ENCODE measurements at places on chromosomes 1 and 21. TPM values are rescaled to one million over a fixed set of nuclear protein-coding genes. Genes with fewer than 3 reads are reported as not detected.

DNA sequence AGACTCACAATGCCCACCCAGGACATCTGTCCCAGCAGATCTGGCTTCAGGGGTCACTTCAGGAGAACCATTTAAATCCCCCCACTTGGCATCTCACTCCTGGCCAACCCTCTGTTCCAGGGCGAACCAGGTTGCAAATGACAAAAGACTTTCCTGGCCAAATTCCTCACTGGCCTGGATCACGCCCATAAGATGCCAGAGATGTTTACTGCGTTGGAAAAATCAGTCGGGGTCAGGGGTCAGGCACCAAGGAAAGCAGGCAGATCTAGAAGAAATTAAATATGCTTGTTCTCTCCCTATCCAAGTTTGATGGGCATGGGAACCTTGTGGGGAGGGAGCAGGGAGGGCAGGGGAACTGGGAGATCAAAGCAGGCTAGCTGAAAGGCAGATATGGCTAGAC is 14.6 kb upstream of the AGTRAP start:
- no peak for DNase-seq

DNA sequence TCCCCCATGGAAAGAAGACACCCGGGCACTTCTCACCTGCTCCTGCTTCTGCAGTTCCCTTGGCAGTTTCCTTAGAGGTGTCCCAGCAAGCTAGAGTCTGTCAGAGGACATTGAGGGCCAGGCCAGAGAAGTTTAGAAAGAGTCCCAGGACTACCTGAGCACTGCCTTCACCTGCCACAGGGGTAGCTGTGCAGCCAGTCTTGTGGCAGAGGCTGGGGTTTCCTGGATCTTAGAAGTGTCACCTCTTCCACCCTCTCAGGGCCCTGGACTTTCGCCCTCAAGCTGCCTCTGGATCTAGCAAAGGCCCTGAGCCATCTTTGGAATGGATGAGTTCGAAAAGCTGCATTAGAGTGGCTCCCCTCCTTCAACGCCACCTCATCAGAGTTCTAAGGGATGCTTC is 34.9 kb upstream of the BTG2 start:
- no peak for DNase-seq

- DNase-seq: no peak
Observed at GRCh38 chr1:69827732-69828131, 260.0 kb downstream of the LRRC7 start.

GRCh38 chr1:104906141-104906540 is 1156.4 kb downstream of the AMY1C start:
- DNase-seq: no peak

The AVPR1B gene
- total RNA-seq: 0.05 TPM

The DNAI4 gene
- total RNA-seq: 3.7 TPM

The DLGAP3 gene
- total RNA-seq: not detected

GRCh38 chr1:168792592-168793125 is 63.7 kb upstream of the DPT start:
- DNase-seq: no peak

GRCh38 chr1:33120436-33121231 is 39.7 kb downstream of the AZIN2 start:
- no peak for DNase-seq

The S100A8 gene
- not detected for total RNA-seq

- peak; percentile 7 for DNase-seq
Observed at GRCh38 chr1:203215573-203215972, 13.9 kb downstream of the CHIT1 start.

DNA sequence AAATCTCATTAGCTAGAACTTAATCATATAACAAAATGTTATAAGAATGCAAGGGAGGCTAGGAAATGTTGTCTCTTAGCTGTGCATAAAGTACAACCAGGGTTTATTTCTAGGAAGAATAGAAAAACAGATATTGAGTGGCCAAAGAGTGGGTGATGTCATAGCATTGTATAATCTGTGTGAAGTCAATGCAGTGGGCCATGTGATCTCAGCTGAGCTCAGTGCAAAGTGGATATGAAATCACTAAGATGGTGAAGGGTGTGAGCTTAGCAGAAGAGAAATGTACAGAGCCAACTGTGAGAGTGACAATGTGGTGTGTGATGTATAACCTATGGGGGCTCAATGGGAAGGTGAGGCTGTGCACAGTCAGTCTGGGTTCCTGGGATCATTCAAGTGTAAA is 29.7 kb upstream of the DUSP23 start:
- DNase-seq: peak; percentile 15

GRCh38 chr1:61781151-61781550 is 38.9 kb downstream of the PATJ start:
- DNase-seq: no peak

The HSPB7 gene
- not detected for total RNA-seq

GRCh38 chr1:48697066-48697707 is 79.5 kb downstream of the BEND5 start:
- peak; percentile 48 for DNase-seq

DNA sequence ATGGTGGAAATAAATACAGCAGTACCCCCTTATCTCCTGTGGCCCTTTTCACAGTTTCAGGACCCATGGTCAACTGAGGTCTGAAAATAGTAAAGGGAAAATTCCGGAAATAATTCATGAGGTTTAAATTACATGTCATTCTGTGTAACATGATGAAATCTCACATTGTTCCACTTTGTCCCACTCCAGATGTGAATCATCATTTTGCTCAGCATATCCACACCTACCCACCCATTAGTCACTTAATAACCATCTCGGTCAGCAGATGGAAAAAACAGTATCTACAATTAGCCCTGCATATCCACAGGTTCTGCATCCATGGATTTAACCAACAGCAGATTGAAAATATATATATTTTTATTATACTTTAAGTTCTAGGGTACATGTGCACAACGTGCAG is 86.9 kb upstream of the GORAB start:
- DNase-seq: no peak

The ZNF648 gene
- total RNA-seq: not detected

GRCh38 chr1:230139741-230140140 is 72.7 kb downstream of the GALNT2 start:
- DNase-seq: no peak

DNA sequence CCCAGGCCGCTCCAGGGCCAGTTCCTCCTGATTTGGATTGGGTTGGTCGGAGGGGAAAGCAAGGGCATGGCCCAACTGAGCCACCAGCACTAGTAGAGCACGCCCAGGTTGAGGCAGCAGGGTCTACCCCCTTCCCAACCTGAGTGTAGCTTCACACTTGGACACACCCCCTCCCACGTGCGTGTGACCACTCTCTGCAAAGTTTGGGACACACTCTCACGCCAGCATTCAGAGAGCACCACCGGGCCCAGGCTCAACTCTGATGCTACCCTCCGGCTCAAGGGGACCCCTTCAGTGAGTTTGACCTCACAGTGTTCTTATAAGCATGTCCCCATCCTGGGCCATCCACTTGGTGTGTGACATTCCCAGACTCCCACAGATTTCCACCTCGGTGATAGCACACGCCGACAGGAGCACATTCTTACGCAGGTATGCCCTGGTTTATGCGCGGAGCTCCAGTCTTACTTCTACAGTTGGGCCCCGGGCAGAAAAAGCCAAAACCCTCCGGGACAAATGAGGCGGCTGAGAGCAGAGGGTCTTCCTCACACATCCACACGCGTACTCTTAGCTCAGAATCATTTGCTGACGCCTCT is 3.0 kb upstream of the DMRTA2 start:
- DNase-seq: no peak

DNA sequence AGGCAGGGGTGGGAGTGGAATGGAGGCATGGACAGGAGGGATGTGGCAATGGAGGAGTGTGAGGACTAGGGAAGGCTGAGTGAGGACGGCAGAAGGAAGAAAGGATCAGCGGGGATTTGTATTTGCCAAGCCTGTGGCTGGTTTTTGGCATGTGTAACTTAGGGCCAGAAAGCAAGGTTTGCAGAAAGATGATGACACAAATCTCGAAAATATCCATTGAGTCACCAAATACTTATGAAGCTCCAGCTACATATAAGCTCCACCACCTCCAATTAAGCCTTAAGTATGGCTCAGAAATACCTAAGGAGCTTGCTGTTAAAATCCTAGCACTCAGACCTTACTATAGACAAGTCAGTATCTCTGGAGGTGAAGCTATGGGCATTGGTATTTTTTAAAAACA is 90.1 kb downstream of the OMA1 start:
- no peak for DNase-seq

The GUCA2B gene
- not detected for total RNA-seq

- no peak for DNase-seq
Observed at GRCh38 chr1:155975375-155976061, 2.8 kb downstream of the ARHGEF2 start.

The PRMT2 gene
- 158 TPM for total RNA-seq

GRCh38 chr21:34728479-34728878 is 59.7 kb downstream of the CLIC6 start:
- no peak for DNase-seq

- no peak for DNase-seq
Observed at GRCh38 chr1:149963358-149963757, 26.7 kb upstream of the MTMR11 start.

- no peak for DNase-seq
Observed at GRCh38 chr1:7026169-7026568, 240.9 kb downstream of the CAMTA1 start.

- DNase-seq: no peak
Observed at GRCh38 chr1:100152271-100152670, 19.3 kb downstream of the TRMT13 start.

The PADI3 gene
- not detected for total RNA-seq

DNA sequence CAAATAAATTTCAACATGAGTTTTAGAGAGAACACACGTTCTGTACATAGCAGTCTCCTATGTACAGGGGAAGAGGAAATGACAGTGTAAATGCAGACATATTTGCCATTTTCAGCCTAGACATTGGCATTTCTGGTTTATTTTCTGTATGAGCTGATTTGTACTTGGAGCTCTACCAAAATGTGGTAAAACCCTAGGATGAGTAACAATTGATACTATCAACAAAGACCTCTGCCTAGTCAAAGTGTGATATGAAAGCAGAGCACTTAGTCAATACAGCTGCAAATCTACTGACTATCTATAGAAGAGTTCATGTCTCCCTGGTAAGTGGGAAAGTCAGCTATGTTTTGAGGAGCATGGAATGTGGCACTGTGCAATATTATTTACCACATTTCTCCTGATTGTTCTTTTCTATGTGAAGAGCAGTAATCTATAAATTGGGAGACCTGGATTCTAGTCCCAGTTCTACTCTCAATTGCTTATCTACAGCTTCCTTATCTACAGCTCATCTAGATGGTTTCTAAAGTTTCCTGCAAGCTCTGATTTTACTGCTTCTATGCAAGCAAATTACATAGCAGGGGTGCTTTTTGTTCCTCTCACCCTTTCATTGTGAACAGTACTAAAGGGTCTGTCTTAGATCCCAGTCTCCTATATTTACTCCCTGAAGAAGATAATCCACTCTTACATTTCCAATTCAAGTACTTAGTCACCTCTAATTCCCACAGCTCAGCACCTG is 334.2 kb downstream of the NTNG1 start:
- DNase-seq: no peak

The DCDC2B gene
- total RNA-seq: not detected

- DNase-seq: no peak
Observed at GRCh38 chr1:155858800-155859233, 550 bp upstream of the SYT11 start.

- DNase-seq: peak; percentile 85
Observed at GRCh38 chr1:8598060-8598724, 219.2 kb downstream of the RERE start.

- DNase-seq: no peak
Observed at GRCh38 chr1:229856009-229856650, 210.9 kb upstream of the GALNT2 start.

The C1orf50 gene
- 11.9 TPM for total RNA-seq

The VWA5B1 gene
- not detected for total RNA-seq

The RIMKLA gene
- total RNA-seq: under 0.01 TPM

The TAS1R1 gene
- under 0.01 TPM for total RNA-seq

The GJB4 gene
- 0.05 TPM for total RNA-seq

DNA sequence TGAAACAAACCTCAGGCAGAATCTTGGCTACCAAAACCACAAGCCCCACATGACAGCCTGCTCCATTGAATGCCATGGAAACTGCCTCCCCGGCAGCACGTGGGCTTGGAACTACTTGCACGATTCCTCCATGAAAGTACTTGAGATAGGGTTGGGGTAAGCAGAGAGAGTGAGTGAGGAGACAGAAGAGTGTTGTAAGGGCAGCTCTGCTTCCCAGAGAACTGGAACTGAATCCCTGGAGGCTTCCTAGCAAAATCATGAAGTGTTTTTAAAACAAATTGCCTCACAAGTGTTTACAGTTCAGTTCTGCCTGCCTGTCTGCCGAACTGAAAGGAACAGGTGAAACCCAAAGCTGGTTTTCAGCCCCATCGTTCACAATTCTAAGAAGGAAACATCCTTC is 35.3 kb upstream of the DNASE2B start:
- no peak for DNase-seq

The TENT5C gene
- total RNA-seq: 0.51 TPM

- DNase-seq: no peak
Observed at GRCh38 chr1:58607391-58607790, 30.3 kb upstream of the TACSTD2 start.

DNA sequence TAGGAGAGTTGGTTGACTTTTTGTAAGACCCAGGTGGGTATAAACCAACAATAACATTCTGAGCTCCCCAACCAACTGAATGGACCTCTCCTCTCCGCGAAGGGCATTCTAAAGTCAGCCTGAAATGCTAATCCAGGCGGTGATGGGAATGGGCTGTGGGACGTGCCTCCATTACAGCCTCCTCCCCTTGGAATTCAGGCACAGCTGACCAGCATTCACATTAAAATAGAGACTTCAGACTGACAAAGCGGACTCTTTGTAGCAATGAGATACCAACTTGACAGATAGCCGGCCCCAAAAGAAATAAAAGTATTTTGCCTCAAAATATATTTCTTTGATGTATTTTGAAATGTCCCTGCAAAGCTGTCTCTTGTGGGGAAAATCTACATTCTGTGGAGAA is 101.7 kb downstream of the KIF26B start:
- DNase-seq: no peak

- no peak for DNase-seq
Observed at GRCh38 chr1:119715542-119715941, 3.8 kb downstream of the PHGDH start.

- no peak for DNase-seq
Observed at GRCh38 chr1:203214871-203215270, 14.6 kb downstream of the CHIT1 start.

The FABP3 gene
- total RNA-seq: 1.1 TPM

The ELOA gene
- total RNA-seq: 29.6 TPM

DNA sequence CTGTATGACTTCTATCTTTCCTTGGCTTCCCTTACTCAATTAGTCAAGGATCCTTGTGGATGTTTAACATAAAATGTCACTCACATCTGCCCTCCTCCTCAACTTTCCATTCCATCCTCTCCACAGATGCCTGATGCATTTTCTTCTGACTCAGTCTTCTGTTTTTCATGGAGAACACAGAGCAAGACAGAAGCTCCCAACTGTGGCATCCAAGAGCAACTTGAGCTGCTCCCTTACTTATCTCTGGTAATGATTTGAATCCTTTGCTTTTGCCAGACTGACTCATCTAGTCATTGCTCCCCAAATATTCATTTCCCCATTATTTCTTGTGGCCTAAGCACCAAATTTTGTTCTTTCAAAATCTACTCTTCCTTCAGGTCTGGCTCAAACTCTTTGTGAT is 120.6 kb downstream of the LYPLAL1 start:
- DNase-seq: no peak

The MRAP gene
- not detected for total RNA-seq

- no peak for DNase-seq
Observed at GRCh38 chr1:197311081-197311480, 43.0 kb downstream of the CRB1 start.

Data from dermis blood vessel endothelial cell (primary cell).